ENCODE measurements at places on chromosomes 5 and 9. TPM values are rescaled to one million over a fixed set of nuclear protein-coding genes. Genes with fewer than 3 reads are reported as not detected.

- H3K4me3 ChIP-seq: no peak overlapping the region
- no peaks in the 10 kb centered on the region for H3K27me3 ChIP-seq
- DNase-seq: no peak
- no peaks in the 10 kb centered on the region for H3K36me3 ChIP-seq
These were observed 283.0 kb upstream of the PCSK5 start for GRCh38 chr9:75607521-75607920.

DNA sequence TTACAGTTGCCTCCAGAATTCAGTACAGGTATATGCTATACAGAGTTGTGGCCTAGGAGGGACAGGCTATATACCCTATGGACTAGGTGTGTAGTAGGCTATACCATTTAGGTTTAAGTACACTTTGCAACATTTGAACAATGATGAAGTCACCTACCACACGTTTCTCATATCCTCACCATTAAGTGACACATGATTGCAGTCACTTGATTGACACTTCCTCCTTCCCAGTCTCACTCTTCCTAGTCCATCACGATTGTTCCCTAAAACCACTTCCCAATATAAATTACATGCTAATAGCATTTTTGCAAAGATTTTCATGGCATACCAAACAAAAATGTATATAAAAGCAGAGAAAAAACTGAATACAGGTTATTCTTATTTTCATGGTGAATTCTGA is 312.2 kb downstream of the EPB41L4A start:
- DNase-seq: no peak
- H3K4me1 ChIP-seq: no peaks in the 10 kb centered on the region
- H3K4me3 ChIP-seq: no peak overlapping the region

The ERAP2 gene
- 54.2 TPM for total RNA-seq

DNA sequence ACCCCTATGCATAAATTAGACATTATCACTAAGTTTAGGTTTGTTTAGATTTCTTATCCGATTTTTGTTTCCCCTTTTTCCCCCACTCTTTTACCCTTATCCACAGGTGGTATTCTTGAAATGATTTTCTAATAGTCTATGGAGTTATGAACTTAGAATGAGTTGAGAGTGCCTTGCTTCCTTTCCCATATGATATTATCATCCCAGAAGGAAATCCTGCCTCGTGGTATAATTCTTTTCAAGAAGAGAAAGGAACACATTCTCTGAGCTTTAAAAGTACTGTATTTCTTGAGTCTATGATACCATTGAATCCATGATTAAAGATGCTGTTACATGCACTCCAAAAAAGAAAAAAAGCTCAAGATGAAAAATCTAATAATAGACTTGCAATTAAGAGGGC is 76.9 kb upstream of the ADAMTSL1 start:
- H3K4me3 ChIP-seq: no peak overlapping the region
- no peaks in the 10 kb centered on the region for H3K27me3 ChIP-seq
- H3K4me1 ChIP-seq: no peaks in the 10 kb centered on the region
- no peak overlapping the region for H3K27ac ChIP-seq

DNA sequence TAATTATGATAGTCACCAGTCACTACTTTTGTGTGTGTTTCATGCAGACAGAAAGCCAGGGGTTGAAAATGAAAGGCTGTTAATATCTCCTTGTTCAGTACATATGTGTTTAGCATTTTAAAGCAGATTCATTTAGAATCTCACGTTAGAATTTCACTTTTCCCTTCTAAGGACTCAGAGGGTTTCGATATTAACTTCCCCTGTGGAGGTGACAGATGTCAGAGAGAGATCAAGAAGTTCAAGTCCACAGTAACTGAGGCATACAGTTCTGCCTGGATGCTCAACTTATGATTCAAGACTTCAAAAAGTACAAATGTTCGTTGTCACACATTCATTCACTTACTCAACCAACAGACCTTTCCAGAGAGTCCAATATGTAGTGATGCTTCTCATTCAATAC is 251.1 kb downstream of the EBF1 start:
- H3K27ac ChIP-seq: no peak overlapping the region
- no peak overlapping the region for H3K4me3 ChIP-seq
- no peak for DNase-seq

DNA sequence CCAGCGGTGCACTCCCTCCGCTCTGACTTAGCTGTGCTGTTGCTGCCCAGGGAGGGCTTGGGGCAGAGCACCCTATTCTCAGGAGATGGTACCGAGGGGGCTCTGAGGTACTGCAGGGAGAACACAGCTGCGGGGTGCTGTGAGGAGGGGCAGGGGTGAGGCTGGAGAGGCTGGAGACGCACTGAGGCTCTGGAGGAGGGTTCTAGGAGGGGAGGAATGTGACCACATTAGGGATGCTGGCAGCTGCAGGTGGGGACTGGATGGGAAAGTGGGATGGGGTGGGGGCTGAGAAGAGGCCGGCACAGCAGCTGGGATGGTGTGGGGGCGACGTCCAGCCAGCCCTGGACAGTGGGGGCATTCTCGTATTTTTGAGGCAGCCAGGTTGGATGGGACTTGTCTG is 20.9 kb downstream of the NCS1 start:
- peaks cover 23% of the 10 kb centered on the region for H3K27me3 ChIP-seq
- H3K27ac ChIP-seq: no peak overlapping the region
- DNase-seq: no peak
- H3K36me3 ChIP-seq: no peaks in the 10 kb centered on the region

DNA sequence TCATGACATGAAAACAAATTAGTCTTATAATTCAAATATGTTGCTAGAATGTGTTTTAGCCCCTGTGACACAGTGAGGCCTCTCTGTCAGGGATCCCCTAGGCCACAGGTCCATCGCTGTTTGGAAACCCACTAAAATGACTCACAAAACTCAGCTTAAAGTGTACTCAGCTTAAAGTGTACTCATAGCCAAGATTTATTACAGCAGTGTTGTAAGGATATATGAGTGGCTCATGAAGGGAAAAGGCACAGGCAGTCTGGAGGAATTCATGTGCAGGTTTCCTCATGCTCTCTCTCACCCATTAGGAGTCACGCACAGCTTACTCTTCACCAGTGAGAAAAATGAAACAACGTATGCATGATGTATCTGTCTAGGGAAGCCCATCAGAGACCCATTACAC is 24.4 kb upstream of the TGFBI start:
- no peak overlapping the region for H3K4me3 ChIP-seq
- H3K27me3 ChIP-seq: no peaks in the 10 kb centered on the region
- no peak overlapping the region for H3K27ac ChIP-seq
- H3K36me3 ChIP-seq: no peaks in the 10 kb centered on the region
- no peaks in the 10 kb centered on the region for H3K4me1 ChIP-seq

GRCh38 chr9:36818242-36818938 is 215.7 kb downstream of the PAX5 start:
- H3K27ac ChIP-seq: no peak overlapping the region
- no peaks in the 10 kb centered on the region for H3K36me3 ChIP-seq
- H3K4me1 ChIP-seq: no peaks in the 10 kb centered on the region
- H3K27me3 ChIP-seq: peaks cover 48% of the 10 kb centered on the region
- DNase-seq: no peak
- no peak overlapping the region for H3K4me3 ChIP-seq

The SPATA31D4 gene
- total RNA-seq: not detected

The SNCB gene
- not detected for total RNA-seq

DNA sequence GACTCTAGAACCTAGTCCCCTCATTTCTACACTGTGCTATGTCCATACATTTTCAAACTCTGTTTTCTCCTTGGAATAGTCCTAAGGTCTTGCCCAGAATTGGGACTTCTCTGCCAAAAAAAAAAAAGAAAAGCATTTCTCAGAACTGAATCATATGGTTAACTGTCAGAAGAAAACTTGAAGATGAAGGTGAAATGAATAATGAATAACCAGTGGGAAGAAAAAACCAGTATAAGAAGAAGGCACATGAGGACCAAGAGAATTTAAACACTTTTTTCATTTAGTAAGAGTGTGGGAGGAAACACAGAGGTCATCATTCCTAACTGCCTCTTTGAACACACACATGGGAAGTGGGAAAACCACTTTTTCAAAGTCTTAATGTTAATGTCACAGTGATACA is 197.7 kb downstream of the PRELID2 start:
- no peak overlapping the region for H3K4me3 ChIP-seq
- no peaks in the 10 kb centered on the region for H3K4me1 ChIP-seq
- H3K27ac ChIP-seq: no peak overlapping the region
- H3K27me3 ChIP-seq: no peaks in the 10 kb centered on the region

Data from T-cell (primary cell).